ENCODE measurements at places on chromosomes 3 and 15.

DNA sequence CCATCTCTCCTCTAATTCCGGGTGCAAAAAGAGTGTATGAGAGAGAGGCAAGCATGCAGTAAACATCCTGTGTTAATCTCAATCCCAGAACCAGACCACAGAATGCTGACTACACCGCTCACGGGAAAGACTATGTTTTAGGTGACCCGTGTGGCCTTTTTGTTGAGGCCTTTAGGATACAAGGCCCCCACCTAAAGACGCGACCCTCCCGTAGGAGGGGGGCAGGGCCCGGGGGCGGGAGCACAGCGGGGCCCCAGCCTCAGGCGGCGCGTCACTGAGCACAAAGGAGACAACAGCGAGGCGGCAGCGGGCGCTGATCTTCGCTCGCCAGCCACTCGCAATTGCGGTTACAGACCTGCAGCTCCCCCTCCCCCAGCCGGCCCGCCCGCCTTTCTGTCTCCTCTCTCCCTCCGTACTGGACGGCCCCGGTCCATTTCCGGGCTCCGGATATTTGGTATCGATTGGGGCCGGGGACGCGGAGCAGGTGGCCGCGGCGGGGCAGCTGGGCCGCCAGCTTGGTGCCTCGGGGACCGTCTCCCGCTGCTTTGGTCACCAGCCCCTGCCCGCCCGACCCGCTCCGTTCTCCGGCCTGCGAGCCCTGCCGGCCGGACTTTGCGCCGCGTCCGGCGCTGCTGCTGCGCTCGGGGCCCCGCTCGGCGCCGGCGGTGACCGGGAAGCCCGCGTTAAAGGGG lies at the start of gene CCDC50:
TSS of gene CCDC50 (plus strand) at position 433 of the 692 bp plus-strand sequence. CDS start 281 bp downstream, outside the sequence.
- peak; percentile 78 for DNase-seq

DNA sequence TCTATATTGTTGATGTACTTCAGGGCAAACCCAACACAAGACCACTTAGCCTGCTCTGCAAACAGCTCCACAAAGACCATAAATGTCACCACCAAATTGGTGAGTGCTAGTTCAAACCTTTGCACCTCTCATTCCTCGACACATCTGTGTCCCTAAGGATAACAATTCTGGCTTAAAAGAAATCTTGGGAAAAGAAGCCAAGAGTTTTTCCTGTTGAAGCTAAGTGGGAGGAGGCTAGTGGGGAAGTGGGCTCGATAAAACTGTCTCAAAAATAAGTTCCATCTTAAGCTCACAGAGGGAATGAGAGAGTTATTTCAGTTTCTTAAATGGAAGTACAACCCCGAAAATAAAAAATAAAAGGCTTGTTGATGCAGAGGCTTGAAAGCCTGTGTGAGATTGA lies 40.4 kb upstream of the PRICKLE2 start:
- DNase-seq, result no peak

GRCh38 chr3:50617911-50618481 lies 1.0 kb downstream of the MAPKAPK3 start:
- DNase-seq, result no peak

DNA sequence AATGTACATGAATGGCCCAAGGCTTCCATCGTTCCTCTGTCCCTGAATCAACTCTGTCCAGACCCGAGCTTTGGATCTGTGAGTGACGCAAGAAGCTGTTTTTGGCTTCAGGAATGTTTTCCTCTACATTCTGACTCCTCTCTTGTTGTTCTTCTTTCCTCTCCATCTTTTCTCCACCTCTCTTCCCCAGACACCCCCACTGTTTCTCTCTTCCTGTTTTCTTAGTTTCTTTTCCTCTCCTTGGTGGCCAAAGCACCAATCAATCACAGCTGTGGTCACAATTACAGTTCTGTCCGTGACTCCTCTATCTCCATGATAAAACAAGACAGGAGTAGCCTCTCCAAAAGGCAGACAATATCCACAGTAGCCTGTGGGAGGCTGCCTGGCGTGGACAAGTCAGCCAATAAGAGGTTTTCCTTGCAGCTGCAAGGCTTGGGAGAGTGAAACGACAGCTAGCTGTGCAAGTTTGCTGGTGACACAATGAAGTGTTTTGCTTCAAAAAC lies 4.9 kb upstream of the TMEM212 start:
- peak; percentile 31 for DNase-seq

GRCh38 chr3:167487556-167487955 lies 13.7 kb upstream of the SERPINI2 start:
- no peak for DNase-seq

DNA sequence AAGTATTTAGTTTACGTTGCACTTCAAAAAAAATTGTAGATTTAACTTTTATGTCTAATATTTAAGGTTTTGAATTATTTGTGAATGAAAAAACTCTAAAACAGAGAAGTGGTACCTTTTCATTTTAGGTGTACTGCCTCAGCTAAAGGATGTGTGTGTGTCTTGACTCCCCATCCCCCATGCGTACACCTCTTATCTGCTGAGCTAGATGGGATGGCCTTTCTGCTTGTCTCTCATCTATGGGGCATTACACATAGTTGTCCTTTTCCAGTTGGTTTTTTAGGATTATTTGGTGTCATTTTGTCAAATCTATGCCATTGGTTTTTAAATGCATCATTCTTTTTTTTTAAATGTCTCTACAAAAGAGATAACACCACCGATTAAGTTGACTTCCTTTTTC lies 110.9 kb downstream of the FNDC3B start:
- no peak for DNase-seq

DNA sequence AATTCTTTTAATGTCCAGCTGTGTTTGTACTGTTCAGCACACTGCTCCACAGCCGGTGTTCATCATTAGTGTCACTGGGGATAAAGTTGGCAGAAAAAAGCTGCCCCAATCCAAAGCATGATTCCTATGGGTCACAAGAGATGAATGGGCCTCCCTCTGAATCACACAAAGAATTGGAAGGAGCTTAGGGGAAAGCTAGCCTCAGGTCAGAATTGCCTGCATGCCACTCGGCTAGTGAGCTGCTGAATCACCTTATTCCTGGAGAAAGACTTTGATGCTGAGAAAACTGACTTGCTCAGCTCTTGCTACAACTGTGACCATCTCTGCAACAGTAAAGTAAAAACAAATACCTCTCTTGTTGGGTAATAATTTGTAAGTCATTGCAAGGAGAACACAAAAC lies 3.5 kb downstream of the CCK start:
- DNase-seq, result no peak

DNA sequence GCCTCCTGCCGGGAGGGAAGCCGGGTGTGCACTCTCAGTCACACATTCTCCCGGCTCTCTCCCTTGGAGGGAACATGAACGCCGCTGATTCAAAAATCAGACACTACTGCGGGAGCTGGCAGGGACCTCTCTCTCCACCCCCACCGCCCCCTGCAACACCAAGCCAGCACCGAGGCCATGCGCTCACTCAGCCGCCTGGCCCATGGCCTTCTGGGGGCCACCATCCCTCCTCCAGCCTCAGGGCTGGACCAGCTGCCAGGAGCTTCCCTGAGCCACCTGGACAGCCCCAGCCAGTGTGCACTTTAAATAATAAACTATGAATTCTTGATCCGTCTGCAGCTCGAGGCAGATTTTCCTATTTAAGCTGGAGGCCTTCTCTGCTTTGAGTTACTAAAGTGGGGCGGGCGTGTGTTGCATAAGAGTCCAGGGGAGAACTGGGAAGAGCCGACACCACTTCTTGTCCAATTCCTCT lies 30.6 kb downstream of the ADAMTS17 start:
- DNase-seq, result no peak

GRCh38 chr15:88395241-88395640 lies 71.9 kb downstream of the MRPL46 start:
- DNase-seq, result no peak

DNA sequence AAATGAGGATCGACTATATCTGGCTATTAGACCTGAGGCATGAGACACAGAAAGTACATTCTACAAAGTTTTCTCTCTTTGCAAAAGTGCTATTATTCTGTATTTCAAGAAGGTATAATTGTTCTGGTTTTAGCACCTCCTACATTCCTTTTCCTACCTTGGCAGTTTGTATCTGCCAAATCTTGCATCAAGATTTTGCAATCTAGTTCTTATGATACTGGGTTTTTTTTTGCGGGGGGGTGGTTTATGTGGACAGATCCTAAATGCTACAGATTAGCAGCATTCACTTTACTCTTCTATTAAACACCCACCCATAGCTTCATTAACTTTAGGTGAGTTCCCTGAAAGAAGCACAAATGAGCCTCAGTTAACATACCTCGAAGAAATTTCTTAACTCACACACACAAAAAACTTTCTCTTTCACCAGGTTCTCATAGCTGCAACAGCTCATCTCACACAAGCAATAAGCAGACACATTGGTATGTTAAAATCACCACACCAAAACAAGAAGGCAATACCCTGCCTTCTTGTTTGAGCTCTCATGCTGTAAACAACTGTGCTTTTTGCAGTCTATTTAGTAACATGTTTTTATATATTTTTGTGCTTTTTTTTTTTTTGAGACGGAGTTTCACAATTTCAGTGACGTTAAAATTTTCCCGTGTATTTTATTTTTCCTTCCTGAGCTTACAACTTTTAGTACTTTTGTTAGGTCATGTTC lies 73.0 kb upstream of the VGLL4 start:
- no peak for DNase-seq

DNA sequence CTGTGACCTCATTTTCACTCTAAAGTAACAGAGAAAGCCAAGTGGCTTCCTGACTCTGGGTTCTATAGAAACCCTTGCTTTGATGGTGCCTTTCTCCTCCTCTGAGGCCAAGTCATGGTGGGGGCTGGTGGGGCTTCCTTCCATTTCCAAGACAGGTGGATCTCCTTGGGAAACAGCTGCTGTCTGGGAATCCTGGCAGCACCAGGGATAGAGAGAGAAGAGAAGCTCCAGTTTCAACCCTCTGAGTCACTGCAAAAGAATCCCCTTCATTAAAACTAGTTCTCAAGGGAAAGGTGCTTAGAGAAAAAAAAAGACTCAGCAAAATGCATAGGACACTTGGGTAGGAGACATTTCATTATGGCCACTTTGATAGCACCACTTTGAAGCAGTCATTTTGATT lies 614.4 kb downstream of the FHIT start:
- no peak for DNase-seq

- DNase-seq, result no peak
Measured at GRCh38 chr15:35998663-35999602, 453.0 kb upstream of the DPH6 start.

- DNase-seq, result no peak
Measured at GRCh38 chr15:27134481-27134880, 163.5 kb downstream of the GABRG3 start.

DNA sequence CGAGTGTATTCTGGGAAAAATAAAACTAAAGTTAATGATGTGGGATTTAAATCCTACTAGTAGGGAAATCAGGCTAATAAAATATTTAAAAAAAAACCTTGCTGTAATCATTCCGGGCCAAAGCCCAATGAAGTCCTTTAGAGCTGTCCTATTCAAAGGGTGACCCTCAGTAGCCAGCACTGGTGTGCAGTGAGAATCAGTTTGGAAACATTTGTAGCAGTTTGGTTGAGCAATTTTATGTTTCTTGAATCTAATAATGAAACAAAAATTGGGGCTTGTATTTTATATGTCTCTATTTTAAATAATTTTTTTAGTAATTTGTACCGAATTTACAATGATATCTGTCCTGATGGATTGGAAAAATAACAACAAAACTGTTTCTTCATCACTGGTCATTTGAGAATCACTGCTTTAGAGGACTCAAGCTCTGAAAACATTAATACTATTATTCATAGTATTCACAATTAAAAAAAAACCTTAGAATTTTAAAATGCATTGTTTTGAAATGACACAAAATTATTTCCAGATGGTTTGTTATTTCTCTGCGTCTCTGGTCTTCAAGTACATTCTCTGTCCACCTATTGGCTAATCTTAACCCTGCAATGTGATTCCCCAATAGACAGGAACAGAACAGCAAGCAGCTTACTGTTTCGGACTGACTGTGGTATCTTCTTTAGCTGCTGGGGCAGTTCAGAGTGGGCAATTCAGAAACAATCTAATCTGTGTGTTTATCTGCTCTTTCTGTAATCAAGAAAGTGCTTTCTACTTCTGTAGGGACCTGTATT lies 71.2 kb downstream of the OTOL1 start:
- no peak for DNase-seq

DNA sequence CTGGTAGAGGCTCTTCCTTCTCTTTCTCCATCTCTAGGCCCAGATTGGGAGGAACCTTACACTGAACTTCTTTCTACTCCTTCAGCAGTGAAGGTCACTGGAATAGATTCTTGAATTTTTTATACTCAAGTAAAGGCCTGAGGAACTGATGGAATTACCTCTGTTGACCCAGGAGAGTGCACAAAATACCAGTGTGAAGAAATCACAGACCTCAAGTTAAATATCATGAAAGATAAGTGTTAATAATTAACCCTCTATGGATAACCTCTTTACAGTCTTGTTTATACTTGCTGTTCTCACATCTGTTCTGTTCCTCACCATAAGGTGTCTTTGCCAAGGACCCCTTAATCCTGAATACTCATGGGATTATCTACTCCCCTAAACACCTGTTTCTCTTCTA lies 244.4 kb upstream of the STAC start:
- no peak for DNase-seq

GRCh38 chr3:125200731-125201139 lies 11.8 kb downstream of the SLC12A8 start:
- DNase-seq, result no peak

GRCh38 chr3:58359621-58360020 lies 26.9 kb downstream of the PXK start:
- DNase-seq, result no peak

DNA sequence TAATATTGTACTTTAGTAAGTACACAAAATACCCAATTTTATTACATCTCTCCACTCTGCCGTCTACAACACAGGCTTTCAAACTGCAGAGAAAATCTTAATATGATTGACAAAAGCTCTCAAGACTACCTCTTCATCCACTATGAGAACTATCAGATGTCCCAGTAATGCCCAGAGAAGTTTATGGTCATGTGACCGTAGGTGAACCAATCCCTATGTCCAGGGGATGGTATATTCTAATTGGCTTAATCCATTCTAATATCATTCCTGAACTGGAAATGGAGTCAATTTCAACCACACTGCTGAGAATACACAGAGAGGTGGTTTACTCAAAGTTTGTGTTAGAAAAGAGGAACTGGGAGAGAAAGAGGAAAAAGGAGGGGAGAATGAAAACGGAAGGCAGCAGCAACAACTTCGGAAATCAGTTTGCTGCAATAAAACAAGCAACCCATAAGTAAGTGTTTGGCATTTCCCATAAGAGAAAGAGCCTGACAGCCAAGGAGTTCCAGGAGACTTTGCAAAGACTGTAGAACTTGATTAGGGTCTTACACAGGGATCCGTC lies 7.3 kb downstream of the SST start:
- DNase-seq, result no peak

- DNase-seq, result peak; percentile 78
Measured at GRCh38 chr15:48177766-48178647, at the start of gene MYEF2. Gene MYEF2, minus strand, starts transcription at chr15:48178295. Its CDS starts 58 bp downstream, at chr15:48178237.

- DNase-seq, result no peak
Measured at GRCh38 chr3:120438665-120439370, 12.0 kb downstream of the FSTL1 start.

- DNase-seq, result no peak
Measured at GRCh38 chr15:87648278-87648677, 608.3 kb downstream of the NTRK3 start.

DNA sequence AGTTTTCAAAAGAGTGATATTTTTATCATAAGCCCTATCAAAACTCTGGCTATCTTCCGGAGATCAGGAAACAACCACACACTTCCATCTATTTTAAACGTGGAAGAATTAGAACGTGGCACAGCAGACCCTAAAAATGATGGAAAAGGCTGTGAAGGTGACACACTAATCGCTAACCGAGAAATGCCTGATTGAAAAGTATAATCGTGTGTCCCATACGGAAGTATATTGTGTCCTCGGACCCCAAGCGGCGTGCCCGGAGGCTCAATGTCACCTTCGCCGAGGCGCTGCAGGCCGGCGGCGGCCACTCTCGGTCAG lies 642 bp downstream of the COX5A start:
- DNase-seq, result no peak

Data from nephron progenitor cell (in vitro differentiated cells).